ENCODE measurements at places on chromosomes 5 and 9. TPM values are rescaled to one million over a fixed set of nuclear protein-coding genes. Genes with fewer than 3 reads are reported as not detected.

- ATAC-seq = no peak
These were observed 397.2 kb upstream of the DAB2 start for GRCh38 chr5:39822020-39822419.

DNA sequence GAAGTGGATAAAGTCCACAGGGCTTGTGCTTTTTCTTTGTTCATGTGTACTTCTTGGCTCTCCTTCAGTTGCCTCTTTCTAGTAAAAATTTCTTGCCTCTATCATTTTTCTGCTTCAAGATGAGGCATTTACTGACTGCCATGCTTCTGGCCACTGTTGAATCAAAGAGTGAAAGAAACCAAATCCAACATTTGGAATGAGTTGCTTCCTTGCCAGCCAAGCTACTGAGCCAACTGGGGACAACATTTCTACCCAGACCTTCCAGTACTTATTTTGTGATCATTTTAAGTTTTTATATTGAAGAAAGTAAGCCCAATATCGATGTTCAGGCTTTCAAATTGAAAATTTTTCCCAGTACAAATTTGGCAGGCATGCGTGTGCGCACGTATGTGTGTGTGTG, 73.2 kb downstream of the SNCAIP start:
- ATAC-seq = no peak

- ATAC-seq = no peak
These were observed 7.8 kb upstream of the DNAJC18 start for GRCh38 chr5:139446956-139447779.

GRCh38 chr9:8560560-8561525, 761.3 kb upstream of the DMAC1 start:
- no peak for ATAC-seq

GRCh38 chr9:36738318-36738976, 165.8 kb downstream of the MELK start:
- no peak for ATAC-seq

DNA sequence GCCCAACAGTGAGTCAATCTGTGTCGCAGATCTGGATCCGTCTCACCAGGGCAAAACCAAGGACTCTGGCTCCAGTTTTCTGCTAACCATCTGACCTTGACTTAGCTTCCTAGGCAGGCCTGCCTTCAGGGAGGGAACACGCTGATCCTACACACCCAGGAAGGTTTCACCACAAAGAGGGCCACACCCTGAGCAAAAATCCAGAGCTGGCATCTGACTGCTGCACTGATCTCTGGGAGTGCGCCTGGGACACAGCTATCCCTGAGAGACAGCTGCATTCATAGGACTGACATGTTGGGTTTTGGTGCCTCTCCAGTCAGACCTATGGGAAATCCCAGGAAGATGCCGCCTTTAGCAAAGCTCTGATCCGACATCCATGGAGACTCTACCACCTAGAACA, 47.5 kb downstream of the CDK5RAP2 start:
- peak; percentile 66 for ATAC-seq

DNA sequence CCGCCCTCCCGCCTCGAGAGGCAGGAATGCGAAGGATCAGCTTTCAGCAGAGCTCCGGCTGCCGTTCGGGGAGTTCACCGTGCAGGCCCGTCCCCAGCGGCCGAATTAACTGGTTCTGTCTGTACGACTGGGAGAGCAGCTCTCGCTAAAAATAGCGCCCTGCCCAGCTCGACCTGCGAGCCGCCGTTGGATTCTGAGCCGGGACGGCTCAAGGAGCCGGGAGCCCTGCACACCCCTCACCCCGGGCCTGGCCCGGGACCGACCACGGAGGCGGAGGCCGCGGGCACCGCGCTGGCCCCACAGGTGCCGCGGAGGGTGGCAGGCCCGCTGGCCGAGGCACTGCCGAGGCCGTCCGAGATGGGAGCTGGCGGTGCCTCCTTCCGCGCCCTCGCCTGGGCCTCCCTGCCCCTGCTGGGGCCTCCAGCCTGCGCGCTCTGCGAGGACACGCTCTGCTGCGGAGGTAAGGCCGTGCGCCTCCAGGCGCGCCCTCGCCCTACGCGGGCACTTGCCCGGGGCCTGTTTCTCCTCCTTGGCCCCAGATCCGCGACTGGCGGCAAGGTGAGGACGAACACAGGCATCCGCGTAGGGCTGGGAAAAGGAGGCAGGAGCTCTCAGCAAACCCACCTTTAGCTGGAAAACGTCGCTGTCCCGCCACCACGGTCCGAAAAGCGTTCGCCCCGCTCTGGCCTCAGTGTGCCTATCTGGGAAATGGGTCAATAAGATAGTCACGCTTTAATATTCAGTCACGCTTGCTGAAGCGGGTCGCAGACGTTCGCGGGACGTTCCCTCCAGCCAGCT, 53.1 kb upstream of the DAB2IP start:
- ATAC-seq = peak; percentile 80

- no peak for ATAC-seq
These were observed 59.1 kb upstream of the GOLPH3 start for GRCh38 chr5:32233220-32233695.

DNA sequence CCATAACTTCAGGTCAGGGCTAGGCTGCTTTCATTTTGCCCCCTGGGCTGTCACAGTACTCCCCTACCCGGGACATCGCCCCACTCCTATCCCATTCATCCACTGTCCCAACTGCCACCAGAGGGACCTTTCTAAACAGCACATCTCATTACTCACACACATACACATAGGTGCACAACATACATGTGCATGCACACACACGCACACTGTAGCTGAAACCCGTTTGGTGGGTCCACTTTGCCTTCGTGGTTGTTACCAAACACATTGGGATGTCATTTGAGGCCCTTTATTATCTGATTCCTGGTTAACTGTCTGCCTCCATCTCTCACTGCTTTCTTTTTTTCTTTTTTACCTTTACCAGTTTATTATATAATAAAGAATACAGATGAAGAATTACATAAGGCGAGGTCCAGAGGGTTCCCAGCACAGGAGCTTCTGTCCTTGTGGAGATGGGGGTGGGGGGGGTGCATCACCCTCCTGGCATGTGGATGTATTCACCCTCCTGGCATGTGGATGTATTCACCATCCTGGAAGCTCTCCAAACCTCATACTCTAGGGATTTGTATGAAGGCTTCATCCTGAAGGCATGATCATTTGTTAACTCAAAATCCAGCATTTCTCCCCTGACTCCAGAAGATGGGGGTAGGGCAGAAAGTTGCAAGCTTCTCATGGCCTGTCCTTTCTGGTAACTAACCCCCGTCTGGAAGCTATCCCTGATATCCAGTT, 186.0 kb downstream of the GOLPH3 start:
- ATAC-seq = no peak

- no peak for ATAC-seq
These were observed 23.7 kb downstream of the P4HA2 start for GRCh38 chr5:132203916-132204315.

- ATAC-seq = no peak
These were observed 234.2 kb upstream of the PANK3 start for GRCh38 chr5:168813184-168813968.

DNA sequence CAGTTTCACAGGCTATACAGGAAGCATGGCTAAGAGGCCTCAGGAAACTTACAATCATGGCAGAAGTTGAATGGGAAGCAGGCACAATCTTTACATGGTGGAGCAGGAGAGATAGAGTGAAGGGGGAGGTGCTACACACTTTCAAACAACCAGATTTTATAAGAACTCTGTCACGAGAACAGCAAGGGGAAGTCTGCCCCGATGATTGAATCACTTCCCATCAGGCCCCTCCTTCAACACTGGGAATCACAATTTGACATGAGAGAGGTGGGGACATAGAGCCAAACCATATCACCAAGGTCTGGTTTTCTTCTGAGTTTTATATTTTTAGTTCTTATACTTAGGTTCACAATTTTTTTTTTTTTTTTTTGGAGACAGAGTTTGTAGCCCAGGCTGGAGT, 16.1 kb downstream of the ZCCHC9 start:
- no peak for ATAC-seq

DNA sequence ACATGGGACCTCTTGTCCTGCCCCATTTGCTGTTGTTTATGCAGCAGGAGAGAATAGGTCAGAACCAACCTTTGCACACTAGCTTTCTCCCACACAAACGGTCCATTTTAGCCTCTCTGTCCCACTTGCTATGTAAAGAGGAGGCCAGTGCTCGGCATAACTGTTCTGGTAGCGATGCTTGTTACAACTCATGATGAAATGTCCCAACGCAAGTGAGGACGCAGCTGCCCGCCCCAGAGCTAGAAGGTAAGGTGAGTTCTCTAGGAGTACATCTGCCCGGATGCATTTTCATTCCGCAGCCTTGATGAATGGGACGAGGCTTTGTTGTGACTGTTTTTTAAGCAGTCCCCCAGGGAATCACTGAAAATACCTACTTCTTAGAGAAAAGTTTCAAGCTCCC, 14.1 kb downstream of the S1PR3 start:
- ATAC-seq = no peak

- ATAC-seq = no peak
These were observed 20.2 kb downstream of the NSG2 start for GRCh38 chr5:174065528-174066197.

- ATAC-seq = no peak
These were observed 200.5 kb downstream of the DRD1 start for GRCh38 chr5:175243441-175243840.

SGCD gene
- 61.3 TPM for total RNA-seq

GDNF gene
- 0.81 TPM for total RNA-seq

FBLL1 gene
- total RNA-seq = not detected

C9orf57 gene
- not detected for total RNA-seq

IL33 gene
- 79.1 TPM for total RNA-seq

ACSL6 gene
- total RNA-seq = 1.7 TPM

TRIM41 gene
- 9.7 TPM for total RNA-seq

SLC23A1 gene
- not detected for total RNA-seq

PCA3 gene
- 0.40 TPM for total RNA-seq

Data from gastroesophageal sphincter (tissue), 4 donors.